ENCODE measurements at places on chromosomes 12 and 14.

- DNase-seq = no peak
Measured at GRCh38 chr12:118427819-118428218, 51.5 kb downstream of the SUDS3 start.

- DNase-seq = no peak
Measured at GRCh38 chr14:54486685-54487084, 2.1 kb downstream of the GMFB start.

GRCh38 chr14:99589031-99589441 lies 15.0 kb downstream of the CCDC85C start:
- DNase-seq = no peak

DNA sequence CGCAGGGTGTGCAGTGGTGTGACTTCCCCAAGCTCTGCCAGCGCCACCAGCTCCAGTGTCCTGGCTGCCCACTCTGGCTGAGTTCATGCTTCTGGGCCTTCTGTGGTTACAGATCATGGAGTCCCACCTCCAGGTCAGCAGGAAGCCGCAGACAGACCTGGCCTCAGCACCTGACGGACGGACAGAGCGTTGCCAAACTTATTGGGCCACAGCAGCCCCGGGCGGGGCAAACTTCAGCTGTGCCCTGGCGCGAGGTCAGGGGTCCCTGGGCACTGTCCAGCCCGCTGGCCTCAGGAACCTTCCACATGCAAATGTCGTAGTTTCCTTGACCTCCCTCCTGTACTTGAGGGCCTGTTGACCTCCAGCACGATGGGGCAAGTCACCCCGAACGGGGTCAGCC lies 11.2 kb downstream of the GPR132 start:
- no peak for DNase-seq

- no peak for DNase-seq
Measured at GRCh38 chr12:93519859-93520258, 52.5 kb downstream of the MRPL42 start.

DNA sequence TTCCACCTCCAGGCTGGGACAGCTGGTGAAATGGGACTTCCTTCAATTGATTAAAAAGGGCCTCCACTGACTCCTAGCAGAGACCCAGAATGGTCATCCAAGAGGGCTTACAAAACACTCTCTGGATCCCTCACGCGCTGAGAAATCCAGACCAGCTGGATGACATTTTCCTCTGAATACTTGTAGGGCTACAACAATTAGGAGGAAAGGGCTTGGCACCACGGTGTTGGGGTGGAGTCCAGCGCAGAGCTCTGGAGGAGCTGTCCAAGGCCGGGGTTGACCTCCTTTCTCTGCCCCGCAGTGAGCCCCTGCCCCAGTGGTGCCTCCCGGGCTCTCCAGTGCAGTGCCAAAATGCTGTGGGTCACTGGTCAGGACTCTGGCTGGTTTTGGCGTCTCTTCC lies 189.0 kb upstream of the CCND2 start:
- DNase-seq = no peak

DNA sequence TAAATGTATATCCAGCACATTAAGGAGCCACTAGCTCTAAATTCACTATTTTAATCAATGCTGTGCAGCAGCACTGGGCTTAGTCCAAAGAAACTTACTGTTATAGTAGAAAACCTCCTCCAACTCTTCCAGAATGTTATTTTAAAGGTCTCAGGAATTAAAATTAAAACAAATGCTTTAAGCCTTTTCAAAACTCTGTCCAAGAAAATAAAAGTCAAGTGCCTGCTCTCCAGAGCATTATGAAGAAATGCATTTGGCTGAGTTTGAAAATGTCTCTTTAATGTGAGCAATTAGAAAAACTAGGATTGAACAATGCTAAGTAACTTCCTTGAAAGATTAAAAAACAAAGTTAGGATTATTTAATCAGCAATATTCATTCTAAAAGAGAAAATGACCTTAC lies 322.4 kb upstream of the DCN start:
- no peak for DNase-seq

- DNase-seq = no peak
Measured at GRCh38 chr12:50240792-50241114, 42.6 kb downstream of the LIMA1 start.

- no peak for DNase-seq
Measured at GRCh38 chr14:61116369-61116768, 135.3 kb downstream of the SLC38A6 start.

- DNase-seq = no peak
Measured at GRCh38 chr14:79831195-79831892, 380.0 kb downstream of the DIO2 start.

DNA sequence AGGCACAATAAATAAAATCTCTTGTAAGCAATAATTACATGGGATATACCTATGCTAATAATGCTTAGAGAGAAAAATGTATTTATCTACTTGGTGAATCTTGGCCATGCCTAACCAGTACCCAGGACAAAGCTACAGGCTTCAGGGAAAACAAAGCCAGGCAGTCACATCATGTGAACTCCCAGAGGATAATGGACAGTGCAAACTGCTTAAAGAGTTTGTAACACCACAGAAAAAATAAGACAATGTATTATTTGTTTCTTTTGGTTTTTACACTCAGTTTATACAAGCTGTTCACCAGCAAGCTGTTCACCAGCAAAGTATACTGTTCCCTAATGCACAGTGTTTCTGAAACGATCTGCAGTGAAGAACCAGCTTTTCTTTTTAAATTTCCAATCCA lies 38.0 kb downstream of the DICER1 start:
- DNase-seq = no peak

DNA sequence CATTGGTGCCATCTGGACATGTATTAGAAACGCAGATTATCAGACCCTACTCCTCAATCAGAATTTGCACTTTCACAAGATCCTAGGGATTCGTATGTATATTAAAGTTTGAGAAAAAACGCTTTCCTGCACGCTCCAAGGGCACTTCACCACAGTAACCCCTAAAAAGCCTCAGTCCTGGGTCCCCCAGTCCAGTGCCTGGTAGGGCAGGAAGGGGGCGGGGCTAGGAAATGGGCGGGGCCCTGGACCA lies 369 bp downstream of the DEPDC4 start:
- DNase-seq = no peak

GRCh38 chr12:6935371-6936193 lies 7.8 kb downstream of the ATN1 start:
- no peak for DNase-seq

DNA sequence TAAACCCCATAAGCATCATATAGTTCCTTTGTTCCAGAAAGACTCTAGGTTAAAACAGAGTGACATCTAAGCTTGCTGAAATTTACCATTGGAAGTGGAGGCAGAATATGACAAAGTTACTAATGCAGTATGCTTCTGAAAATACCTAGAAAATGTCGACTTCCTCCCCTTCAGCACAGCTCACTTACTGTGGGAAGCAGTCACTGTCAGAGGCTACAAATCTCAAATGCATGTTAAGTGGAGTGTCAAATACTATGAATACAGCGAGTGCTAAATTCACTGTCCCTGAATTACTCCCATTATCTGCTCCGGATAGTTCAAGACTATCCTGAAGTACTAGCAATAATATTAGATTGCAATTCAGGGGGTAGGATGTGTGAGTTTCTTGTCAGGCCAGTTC lies 1454.6 kb downstream of the AACS start:
- no peak for DNase-seq

DNA sequence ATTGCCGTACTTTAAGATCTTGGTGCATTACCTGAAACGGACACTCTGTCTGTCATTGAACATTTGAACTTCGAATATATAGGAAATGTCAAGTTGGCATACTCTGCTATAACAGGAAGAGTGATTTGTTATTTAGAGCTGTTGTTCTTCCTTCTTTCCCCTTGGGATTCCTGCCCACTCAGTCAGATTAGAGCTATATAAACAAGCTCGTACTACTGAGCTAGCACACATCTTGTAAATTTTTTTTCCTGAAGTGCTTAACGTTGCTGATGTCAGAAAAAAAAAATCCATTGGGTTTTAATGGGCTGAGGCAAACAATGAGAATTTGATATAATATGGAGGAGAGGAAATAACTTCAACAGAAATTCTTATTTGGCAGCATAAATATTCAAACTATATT lies 26.8 kb downstream of the RGS6 start:
- no peak for DNase-seq

GRCh38 chr12:16523951-16524331 lies 82.0 kb downstream of the LMO3 start:
- DNase-seq = no peak

GRCh38 chr14:103001651-103002396 lies 55.5 kb downstream of the CDC42BPB start:
- DNase-seq = no peak

- no peak for DNase-seq
Measured at GRCh38 chr14:89292579-89293313, 124.3 kb downstream of the FOXN3 start.

GRCh38 chr12:19779395-19780056 lies 340.2 kb downstream of the AEBP2 start:
- DNase-seq = no peak

GRCh38 chr12:7046383-7047105 lies 14.0 kb upstream of the C1S start:
- no peak for DNase-seq

DNA sequence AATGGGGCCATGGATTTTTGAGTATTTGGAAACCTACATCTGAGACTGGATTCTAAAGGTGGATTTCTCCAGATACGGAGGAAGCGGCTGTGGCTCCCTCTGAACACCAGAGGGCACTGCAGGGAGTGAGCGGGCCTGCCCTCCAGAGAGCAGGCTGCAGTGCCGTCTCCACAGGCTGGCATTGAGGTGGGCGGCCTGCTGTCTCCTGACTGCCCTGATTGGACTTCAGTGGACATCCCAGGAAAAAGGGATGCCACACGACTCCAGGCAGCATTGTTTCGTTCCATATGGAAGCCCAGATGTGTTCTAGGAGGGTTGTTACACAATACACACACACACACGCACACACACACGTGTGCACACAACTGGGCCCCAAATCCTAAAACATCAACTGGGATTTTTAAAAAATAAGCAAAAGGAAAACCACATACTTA lies 20.9 kb upstream of the ANO2 start:
- DNase-seq = peak; percentile 39

DNA sequence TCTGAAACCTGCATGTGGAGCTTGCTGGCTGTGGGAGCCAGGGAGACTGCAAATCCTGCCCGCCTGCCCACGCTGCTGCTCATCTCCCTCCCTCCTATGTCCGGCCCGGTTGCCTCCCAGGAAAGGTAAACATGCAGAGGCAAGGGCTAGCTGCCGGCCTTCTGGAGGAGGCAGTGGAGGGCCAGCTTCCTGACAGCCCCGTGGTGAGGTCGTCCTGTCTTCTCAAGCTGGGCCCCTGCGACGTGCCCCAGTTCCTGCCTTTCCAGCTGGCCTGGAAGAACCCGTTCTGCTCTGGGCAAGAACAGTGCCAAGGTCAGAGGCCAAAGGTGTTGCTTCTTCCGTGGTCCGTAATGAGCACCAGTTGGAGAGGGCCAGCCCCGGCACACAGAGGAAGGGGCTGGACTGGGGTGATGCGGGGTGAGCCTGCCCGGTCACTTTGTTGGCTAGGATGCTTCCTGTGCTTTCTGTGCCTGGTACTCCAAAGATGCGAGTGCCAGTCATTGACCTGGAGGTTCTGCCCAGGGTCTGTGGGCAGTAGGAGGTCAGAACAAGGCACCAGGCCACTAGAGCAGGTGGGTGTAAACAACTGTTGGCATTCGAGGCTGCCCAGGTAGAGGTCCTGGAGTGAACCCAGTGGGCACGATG lies 25.3 kb downstream of the TPCN1 start:
- no peak for DNase-seq

- DNase-seq = no peak
Measured at GRCh38 chr12:6069437-6070093, 54.9 kb downstream of the VWF start.

DNA sequence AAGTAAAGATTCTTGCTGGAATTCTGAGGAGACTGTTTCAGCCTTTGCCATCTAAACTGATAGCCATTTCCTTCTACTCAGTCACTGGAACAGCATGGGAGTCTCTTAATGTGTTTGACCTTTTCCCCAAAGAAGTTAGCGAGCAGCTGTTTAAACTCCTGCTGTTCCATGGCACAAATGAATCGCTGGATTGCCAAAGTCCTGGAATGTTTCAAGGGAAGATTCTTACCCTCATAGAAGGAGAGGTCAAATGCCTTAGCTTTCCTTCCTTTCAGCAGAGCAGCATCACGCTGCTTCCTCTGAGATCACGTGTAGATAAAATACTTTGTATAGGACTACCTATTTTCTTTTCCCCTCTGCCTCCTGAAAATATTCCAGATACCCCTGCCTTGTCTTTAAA lies 10.5 kb upstream of the NR2C1 start:
- no peak for DNase-seq

DNA sequence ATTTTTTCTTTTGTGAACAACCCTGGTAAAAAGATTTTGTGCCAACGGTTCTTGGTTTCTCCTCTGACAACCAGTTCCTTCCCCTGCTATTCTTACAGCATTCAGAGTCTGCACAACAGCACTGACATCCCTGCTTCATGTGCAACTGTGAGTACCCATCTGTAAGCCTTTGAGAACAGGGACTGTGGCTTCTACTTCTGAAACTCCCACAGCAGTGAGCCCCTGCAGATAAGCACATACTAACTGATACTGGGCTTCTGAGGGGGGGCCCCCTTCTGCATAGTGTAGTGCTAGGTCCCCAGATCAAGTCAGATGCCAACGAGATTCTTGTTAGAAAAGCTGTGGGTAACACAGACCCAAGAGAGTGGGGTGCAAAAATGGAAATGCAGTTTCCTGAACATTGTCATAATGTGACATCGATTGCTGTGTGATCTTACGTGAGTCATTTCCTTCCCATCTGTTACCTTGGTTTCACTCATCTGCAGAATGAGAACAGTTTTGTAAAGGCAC lies 11.1 kb upstream of the NINJ2 start:
- no peak for DNase-seq

Measured in NCI-H1105 (cell line).